COR-L47 (cell line): ENCODE measurements at places on chromosomes 4 and X.

DNA sequence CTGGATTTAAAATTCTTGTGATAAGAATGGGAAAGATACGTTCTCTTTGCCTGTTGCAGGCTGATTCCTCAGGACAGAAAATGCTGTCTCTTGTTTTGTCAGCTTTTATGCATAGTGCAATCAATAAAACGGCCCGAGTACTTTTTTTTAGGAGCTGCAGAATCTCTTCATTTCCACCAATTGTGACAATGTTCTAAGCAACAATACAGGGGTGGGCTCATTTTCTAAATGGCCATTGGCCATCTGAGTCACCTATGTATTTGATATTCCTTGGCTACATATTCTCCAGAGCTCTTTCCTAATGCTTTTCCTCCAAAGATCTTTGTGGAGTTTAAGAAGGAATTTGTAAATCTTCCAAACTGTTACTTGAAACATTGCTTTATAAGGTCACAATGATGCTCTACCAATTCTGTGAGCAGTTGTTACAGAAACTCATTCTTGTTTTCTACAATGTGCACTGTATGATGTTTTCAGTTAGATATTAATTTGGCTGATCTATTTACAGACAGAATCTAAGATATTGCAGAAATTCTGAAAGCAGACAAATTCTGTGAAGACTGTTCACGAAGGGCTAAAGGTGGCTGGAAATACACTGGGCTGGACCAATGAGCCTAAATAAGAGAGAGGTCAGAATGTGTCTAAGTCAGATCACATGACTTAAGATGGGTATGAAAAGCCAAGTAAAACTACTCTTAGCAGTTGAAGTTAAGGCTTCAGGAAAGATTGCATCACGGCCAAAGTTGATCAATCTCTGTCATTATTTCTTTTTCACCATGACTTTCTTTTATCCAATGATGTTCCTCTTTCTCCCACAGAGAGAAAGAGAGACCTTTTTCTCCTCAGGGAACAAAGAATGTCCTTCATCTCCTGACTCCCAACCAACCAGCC, 33.4 kb downstream of the TAPT1 start:
- no peak for DNase-seq

DNA sequence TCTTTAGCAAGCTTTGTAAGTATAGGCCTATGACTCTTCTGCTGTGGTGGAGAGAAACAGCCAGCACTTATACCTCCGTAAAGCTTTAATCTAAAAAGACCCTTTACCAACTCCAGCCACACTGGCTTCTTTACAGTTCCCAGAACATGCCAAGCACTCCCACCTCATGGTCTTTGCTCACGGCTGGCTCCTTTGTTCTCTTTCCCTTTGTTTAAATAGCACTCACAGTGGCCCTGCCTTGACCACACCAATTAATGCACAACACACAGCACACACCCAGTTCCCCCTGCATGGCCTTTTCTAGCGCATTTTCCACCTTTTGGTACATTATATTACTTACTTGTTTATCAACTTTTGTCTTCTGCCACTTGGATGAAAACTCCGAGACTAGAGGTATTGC, 18.9 kb downstream of the PPID start:
- peak; percentile 16 for DNase-seq

DNA sequence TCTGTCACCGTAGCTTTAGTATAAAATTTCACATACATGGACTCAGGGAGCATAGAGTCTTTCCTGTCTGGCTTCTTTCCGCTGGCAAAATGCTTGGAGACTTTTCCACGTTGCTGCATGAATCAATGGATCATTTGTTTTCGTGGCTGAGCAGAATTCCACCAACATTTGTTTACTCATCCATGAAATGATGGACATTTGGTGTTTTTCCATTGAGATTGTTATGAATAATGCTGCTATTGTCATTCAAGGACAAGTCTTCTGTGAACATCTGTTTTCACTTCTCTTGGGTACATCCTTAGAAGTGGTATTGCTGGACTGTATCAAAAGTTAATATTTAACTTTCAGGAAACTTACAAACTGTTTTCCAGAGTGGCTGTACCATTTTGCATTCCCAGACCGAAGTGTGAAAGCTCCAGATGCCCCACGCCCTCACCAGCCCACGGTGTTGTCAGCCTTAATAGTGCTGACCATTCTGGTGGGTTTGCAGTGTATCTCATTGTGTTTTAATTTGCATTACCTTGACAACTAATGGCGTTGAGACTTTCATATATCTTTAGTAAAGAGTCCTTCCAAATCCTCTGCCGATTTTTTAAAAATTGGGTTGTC, 5.8 kb upstream of the TMEM271 start:
- no peak for DNase-seq

DNA sequence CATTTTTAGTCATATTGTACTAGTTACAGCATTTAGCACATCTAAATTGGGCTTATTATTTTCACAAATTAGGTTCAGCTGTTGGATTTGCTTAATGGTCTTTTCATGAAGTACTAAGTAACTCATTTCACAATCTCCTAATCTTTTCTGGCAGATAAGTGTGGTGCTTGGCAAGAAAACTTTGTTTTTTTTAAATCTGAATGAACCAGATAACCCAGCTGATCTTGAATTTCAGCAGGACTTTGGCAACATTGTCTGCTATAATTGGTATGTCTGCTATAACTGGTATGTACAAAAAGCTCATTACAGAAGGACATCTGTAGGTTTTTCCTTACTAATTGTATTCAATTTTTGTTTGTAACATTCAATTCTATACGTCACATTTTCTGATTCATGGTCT, 22.7 kb downstream of the WDR19 start:
- DNase-seq = no peak

DNA sequence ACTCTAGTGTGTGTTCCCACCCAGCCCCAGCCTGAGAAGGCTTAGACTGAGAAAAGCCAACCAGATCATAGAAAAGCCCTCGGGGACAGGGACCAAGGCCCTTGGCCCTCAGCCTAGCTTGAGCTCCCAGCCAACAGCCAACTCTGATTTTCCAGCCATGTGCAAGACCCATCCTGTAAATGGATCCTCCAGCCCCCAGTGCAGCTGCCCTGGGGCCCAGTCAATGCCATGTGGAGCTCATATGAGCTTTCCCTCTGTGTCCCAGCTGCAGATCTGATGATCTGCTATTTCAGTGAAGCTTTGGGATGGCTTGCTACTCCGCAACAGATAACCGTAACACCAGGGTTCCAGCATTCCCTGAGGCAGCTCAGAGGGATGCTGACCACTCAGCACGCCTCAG, 40.5 kb upstream of the CDKN2AIP start:
- DNase-seq = no peak

DNA sequence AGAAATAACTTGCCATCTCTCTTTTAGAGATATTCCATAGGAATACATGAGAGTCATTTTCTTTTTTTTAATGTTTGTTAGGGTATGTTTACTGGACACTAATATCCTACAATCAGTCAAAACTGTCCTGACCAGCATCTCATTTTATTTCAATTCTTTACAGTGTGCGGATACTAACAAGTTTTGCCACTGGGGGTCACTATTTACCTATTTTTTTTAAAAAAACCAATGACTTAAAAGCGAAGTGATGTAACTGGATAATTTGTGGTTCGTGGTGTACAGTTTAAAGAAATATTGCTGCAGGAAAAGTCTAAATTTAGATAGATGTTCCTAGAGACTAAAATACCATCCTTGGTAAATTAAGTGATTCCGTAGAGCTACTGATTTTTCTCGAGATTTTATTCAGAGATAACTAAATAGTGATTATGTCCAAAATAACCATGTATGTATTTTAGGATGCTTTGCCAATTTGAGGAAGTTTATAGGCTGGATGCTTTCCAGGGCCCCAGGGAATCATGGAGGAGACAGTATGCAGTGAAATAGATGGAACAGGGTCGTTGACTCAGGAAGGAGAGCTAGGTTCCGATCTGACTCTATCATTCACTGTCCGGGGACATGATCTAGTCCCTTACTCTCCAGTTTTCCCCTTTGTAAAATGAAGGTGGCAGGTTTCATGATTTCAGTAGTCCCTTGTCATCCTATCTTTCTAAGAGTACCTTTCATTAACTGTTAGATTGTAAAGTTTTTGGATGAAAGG, 34.0 kb upstream of the GNPDA2 start:
- peak; percentile 52 for DNase-seq

DNA sequence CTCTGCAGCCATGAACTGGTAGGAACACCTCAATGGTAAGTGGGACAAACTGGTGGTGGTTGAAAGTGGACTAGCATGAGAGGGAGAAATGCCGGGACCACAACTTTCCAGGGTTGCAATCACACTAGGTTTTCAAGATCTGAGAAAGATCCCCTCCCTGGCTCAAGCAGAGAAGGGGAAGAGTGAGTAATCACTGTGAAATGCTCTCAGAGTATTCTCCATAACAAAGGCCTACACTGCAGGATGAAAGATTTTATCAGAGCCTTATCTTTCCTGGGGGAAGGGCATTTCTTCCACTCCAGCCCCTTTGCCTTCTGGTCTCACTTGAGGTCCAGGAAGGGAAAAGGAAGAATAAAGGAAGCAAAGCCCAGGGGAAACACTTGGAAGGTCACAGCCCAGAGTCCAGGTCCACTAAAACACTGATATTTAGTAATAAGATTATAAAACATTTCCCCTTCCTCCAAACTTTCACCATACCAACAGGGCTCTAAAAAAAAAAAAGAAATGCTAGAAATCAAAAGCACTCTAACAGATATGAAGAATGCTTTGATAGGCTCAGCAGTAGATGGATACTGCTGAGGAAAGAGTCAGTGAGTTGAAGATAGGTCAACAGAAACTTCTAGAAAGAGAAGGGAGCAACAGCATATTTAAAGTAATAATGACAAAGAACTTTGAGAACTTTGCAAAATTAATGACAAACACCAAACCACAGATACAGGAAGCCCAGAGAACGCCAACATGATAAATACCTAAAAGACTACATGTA, 95.9 kb downstream of the WDFY3 start:
- no peak for DNase-seq

DNA sequence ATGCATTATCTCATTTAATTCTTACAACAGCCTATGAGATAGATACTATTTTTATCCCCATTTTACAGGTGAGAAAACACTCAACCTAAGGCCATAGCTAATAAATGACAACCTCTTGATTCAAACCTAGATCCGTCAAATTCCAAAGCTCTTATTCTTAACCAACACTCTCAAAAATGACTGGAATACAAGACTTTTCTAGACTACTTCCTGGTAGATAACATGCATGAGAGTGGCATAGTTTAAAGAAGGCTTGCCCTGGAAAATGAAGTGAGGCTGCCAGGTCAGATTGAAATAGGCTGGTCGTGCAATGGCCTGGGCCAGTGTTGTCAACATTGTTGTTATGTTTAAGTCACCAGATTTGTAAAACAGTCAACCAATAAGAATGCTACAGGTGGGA, 86.6 kb downstream of the DNAAF6 start:
- no peak for DNase-seq

- peak; percentile 52 for DNase-seq
These were observed 586 bp downstream of the HERC5 start for GRCh38 chr4:88457307-88458103.

- no peak for DNase-seq
These were observed 209.5 kb downstream of the PCDH7 start for GRCh38 chr4:30929649-30930048.

GRCh38 chr4:159048166-159048886, 54.6 kb upstream of the RAPGEF2 start:
- DNase-seq = peak; percentile 67

DNA sequence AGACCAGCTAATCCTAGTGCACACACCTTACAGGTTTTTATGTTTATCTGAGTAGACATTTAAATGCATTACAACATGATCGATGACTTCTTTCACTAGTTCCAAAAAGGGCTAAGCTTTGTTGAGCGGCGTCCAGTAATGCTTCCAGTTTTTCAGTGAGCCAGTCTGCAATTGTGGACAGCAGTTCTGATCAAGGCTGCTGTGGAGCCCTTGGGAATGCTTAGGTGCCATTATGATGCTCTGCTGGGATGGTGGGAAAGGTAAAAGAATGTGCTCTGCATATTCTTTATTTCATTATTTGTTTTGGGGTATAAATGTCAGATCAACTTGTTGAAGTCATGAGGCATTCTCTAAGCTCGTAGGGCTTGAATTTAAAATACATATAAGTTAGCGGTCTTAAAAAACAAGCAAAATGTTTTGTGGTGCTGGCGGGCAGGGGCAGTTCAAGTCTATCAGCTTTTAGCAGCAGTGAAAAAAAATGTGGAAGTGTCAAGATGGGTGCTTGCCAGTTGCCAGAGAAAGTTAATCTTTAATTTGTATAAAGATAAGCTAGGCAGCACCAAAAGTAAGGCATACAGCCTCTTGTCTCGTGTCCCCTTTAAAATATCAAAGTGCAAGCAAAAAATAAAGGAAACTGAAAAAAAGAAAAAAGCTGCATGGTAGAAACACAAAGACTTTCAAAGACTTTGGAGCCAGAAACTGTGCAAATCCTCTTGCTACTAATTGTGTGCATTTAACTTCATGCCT, 5.8 kb downstream of the MID1IP1 start:
- DNase-seq = no peak

DNA sequence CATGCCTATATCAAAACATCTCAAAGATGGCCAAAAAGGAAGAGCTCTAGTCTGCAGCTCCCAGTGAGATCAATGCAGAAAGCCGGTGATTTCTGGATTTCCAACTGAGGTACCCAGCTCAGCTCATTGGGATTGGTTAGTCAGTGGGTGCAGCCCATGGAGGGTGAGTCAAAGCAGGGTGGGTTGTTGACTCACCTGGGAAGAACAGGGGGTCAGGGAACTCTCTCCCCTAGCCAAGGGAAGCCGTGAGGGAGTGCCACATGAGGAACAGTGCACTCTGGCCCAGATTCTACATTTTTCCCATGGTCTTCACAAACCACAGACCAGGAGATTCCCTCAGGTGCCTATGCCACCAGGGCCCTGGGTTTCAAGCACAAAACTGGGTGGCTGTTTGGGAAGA, 57.3 kb upstream of the FGF16 start:
- no peak for DNase-seq

DNA sequence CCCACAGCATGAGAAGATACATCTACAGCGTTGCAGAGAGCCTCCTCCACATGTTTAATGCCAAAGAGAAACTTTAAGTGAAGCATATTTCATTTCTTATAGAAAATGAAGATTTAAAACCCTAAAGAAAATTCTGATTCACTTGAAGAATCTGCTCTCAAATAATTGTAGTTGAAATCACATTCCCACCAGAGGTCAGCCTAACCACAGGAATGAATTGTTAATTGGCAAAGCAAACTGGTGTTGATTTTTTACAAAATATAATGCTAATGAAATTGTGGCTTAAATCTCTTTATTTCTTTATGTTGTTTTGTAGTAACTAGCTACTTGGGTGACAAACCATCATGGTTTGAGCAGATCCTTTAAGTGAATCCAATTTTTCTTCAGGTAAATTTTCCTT, 31.1 kb upstream of the WDR17 start:
- peak; percentile 28 for DNase-seq

GRCh38 chr4:86220121-86220520, 139.7 kb downstream of the MAPK10 start:
- DNase-seq = no peak

DNA sequence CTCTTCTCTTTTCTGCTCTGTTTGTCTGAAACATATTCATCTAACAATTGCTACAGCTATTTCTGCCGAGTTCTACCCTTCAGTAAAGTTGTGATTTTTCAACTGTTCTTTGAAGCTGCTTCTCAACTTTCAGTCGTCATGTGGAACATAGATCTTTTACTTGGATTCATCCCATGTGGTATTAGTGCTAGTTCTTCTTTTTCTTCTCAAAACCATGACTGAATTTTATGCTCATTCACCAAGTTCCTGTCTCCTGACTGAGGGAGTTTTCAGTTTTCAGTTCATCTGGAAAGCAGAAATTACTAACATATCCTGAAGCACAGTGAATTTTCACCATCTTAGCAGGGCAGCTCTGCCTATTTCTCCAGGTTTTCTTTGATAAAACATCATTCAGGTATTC, 12.1 kb downstream of the ACSL4 start:
- no peak for DNase-seq
